ENCODE measurements at places on chromosomes 5 and 9.

- DNase-seq = peak; percentile 45
- no peak overlapping the region for H3K4me3 ChIP-seq
- no peaks in the 10 kb centered on the region for H3K4me1 ChIP-seq
Measured at GRCh38 chr5:113663879-113664541, 150.5 kb downstream of the YTHDC2 start.

- no peak overlapping the region for H3K4me3 ChIP-seq
- H3K27me3 ChIP-seq = peaks cover 4% of the 10 kb centered on the region
- peaks cover 16% of the 10 kb centered on the region for H3K4me1 ChIP-seq
- no peaks in the 10 kb centered on the region for H3K36me3 ChIP-seq
- no peak for DNase-seq
Measured at GRCh38 chr9:89600831-89601230, 4.0 kb upstream of the GADD45G start.

DNA sequence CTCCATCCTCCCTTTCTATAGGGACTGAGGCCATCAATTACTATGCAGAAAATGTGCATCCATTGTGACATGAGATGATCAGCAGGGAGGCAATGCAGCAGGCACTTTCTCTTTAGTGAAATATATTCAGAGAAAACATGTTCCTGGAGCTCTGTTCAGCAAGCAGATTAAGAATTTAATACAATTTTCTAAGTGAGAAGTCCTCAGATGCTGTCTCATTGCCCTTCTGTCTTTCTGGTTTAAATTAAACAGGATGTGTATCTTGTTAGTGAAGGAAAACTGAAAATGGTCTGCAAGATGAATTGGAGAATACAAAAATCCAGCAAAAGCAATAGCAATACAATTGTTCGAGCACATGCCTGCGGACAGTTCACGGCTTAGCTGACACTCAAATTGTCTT is 445.8 kb upstream of the RIOK2 start:
- DNase-seq = no peak
- no peaks in the 10 kb centered on the region for H3K36me3 ChIP-seq
- peak overlapping the region; percentile 16 for H3K27ac ChIP-seq

DNA sequence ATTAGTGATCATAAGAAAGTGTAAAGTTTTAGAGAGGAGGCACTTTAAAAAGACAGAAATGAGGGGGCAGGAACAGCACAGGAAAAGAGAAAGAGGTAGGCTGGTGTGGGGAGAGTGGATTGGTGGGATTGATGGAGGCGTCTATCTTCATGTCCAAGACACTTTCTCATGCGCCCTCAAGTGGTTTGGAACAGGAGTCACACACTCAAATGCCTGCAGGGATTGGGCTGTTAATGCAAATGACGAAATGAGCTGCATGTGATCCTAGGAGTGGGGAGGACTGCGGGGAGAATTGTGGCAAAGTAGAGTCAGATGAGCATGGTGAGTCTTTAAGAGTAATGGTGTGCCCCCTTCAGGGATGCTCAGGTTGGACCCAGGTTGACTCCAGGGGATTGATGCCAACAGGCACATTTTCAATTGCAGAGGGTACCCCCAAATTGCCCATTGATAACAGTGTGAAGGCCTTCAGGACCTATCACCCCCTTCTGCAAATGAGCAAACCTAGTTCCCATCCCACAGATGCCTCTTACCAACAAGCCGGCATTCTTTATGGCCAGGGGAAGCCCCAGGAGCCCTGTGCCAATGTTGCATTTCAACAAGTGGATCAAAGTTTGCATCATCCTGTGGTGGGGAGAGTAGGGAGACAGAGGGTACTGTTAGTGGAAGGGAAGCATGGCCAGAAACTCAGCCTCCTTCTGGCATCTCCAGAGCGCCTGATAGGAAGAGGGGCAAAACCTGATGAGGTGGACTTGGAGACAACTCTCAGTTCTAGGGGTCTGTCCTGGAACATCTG is 5.3 kb downstream of the SLC36A3 start:
- no peaks in the 10 kb centered on the region for H3K36me3 ChIP-seq
- no peak overlapping the region for H3K27ac ChIP-seq
- H3K27me3 ChIP-seq = peaks cover 2% of the 10 kb centered on the region
- H3K4me3 ChIP-seq = no peak overlapping the region
- DNase-seq = no peak
- H3K4me1 ChIP-seq = no peaks in the 10 kb centered on the region

- H3K4me3 ChIP-seq = no peak overlapping the region
- H3K27ac ChIP-seq = no peak overlapping the region
- DNase-seq = no peak
- H3K27me3 ChIP-seq = no peaks in the 10 kb centered on the region
- peaks cover 38% of the 10 kb centered on the region for H3K36me3 ChIP-seq
Measured at GRCh38 chr9:69047371-69047770, 11.8 kb downstream of the FXN start.

DNA sequence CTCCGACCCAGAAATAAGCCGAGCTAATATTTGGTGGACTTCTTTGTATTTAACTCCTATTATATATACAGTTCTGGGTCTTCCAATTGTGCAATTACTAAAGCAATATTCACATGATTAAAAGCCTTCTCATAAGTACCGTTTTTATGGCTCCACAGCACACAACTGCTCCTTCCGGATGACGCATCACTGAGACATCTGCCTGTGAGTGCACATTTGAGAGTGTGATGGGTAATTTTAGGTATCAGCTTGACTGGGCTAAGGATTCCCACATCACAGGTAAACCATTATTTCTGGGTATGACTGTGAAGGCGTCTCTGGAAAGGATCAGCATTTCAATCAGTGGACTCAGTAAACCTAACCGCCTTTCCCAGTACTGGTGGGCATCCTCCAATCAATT is 77.5 kb upstream of the SYK start:
- no peak for DNase-seq
- no peaks in the 10 kb centered on the region for H3K36me3 ChIP-seq
- no peaks in the 10 kb centered on the region for H3K4me1 ChIP-seq
- H3K27me3 ChIP-seq = no peaks in the 10 kb centered on the region
- no peak overlapping the region for H3K27ac ChIP-seq
- no peak overlapping the region for H3K4me3 ChIP-seq

GRCh38 chr5:122412966-122413365 is 100.9 kb downstream of the SNCAIP start:
- no peak overlapping the region for H3K4me3 ChIP-seq
- no peak for DNase-seq
- no peaks in the 10 kb centered on the region for H3K36me3 ChIP-seq
- H3K27ac ChIP-seq = no peak overlapping the region
